Activated naive CD8-positive, alpha-beta T cell treated with anti-CD3 and anti-CD28 coated beads, Interleukin-2, amount 10 ng/mL, durations not matched to agents 7 days and 5 days (primary cell): ENCODE measurements at places on chromosomes 1 and 21. TPM values are rescaled to one million over a fixed set of nuclear protein-coding genes. Genes with fewer than 3 reads are reported as not detected.

- no peak for DNase-seq
Measured at GRCh38 chr1:243213045-243213787, 41.9 kb downstream of the CEP170 start.

DNA sequence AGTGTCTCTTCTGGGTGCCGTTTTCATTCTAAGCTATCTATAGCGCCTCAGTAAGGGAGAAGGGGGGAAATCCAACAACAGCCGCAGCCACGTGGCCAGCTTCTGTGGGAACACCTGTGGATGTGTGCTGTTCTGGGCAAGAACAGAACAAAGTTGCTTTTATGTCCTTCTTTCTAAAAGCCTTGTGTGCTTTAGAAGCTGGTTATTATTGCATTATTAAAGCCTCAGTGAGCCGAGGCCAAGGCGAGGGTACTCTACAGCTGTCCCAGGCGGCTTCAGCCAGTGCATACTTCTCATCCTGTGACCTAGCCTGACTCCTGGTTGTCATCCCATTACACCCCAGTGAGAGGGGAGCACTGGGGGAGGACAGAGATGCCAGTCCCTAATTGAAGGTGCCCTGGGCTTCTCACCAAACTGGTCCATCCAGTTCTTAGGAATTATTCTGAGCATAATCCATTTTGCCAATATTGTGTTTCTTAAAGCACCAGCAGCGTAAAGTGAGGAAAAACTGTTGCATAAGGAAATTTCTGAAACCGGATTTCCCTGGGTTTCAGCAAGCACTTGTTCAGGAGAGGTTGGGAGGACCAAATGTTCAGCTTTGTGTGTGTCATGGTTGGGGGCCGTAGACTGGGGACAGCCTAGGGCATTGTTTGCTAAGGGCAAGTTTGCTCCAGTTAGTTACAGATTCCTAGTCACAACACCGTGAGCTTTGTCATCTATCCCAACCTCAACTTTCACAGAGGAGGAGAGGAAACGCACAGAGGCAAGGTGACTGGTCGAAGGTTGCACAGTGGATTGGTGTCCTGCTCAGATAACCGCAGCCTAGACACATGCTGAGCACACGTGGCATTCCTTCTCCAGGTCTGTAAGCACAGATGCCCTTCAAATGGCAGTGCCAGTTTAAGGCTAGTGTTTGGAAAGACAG, 61.0 kb upstream of the ATP1A1 start:
- DNase-seq: no peak

GRCh38 chr1:226411619-226412018, 3.7 kb upstream of the PARP1 start:
- no peak for DNase-seq

DNA sequence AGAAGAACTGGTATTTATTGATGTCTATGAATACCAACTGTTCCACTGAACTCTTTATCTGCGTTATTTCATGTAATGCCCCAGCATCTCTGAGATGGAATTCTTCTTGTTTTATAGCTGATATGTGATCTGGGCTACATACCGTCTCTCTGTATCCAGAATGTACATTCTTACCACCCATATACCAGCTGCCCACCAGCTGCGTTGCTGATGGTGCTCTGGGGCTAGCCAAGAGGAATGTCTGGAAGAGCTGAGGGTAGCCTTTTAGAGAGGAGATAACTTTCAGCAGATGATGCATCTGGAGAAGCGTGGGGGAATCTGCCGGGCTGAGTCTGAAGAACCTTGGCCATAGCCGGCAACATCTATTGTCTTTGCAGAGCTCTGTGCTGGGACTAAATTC, 137.5 kb downstream of the RYR2 start:
- DNase-seq: no peak

DNA sequence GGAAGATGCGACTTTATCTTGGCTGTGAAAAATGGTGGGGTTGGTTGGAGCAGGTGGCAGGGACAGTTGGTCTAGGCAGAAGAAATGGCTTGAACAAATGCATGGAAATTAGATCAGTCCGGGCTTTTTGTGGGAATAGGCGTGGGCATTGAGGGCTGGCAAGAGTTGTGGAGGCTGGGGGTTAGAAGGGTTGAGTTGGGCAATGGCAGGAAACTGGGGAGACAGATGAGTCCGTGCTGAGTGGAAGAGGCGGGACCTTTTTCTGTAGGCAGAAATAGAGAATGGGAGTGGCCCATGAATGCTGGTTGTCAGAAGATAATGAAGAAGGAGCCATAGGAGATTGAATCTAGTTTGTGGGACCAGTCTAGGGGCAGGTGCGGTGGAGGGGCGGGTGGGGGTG, 6.9 kb downstream of the PDPN start:
- no peak for DNase-seq

GRCh38 chr1:31949862-31950261, 11.7 kb upstream of the PTP4A2 start:
- DNase-seq: no peak

DNA sequence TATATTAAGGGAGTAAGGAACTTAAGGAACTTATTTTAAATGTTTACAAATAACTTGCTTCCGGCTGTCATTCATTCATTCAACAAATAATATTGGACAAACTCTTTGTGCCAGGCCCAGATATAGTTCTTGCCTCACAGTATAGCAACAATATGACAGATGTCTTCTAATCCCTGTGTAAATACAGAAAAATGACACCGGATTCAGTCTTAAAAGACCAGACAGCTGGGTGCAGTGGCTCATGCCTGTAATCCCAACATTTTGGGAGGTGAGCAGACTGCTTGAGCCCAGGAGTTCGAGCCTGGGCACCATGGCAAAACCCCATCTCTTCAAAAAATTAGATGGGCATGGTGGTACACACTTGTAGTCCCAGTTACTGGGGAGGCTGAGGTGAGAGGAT, 23.7 kb downstream of the EIF2B3 start:
- no peak for DNase-seq

DNA sequence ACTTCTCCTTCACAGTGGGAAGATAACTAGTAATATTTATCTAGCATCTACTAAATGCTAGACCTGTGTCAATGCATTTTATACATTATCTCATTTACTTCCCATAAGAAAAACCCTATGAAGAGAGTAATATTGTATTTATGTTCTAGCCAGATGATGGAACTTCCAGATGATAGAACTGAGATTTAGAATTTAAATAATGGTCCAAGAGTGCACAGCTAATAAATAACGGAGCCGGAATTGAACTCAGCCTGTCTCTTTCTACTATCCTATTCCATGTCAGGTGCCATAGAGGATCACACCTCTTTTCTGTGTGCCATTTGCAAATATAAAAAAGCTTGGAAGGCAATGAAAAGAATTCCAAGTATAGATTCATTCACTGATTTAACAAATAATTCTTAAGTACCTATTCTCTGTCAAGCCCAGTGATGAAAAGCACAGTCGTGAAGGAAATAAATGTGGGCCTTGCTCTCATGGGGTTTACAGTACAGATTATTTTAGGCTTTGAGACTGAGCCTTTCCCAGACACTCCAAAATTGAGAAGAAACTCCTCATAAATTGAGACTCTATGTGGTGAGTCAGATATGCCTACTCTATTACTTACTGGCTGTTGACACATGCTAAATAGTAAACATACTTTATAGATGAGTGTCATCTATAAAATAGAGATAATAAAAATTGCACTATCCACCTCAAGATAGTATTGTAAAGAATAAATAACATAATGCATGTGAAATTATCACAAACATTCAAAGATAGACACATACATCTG, 378.0 kb upstream of the PRMT6 start:
- DNase-seq: no peak

DNA sequence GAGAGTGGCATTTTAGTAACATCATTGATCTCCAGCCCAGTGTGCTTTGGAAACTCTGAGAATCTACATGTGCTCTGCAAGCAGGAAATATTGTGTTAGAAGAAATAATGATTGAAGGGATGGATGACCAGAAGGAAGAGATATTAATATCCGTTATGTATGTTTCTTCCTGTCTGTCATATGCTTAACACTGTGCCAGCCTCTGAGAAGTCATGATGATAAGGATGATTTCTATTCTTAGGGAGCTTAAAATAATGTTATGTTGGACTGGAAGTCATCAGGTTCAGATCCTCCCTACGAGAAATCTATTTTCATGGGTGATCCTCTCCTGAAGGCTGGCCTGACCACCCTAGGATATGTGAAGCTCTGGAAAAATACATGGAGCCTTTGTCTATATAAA, 192.4 kb upstream of the GORAB start:
- no peak for DNase-seq

DNA sequence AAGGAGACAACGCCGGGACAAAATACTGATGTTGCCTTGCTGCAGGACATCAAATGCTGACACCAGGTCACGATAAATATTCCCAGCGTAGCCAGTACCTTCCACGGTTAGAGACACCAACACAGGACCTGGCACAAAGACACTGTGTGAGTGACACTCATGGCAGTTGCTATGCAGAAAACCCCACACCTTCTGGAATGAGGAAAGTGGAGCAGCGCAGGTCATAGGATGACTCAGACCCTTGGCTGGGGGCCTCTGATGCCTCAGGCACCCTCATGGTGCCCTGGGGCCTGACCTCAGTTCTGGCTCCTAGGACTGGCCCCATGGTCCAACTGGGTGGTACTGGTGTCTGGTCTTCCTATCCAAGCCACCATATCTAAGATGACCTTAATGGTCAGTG, 7.0 kb downstream of the DCST2 start:
- no peak for DNase-seq

DNA sequence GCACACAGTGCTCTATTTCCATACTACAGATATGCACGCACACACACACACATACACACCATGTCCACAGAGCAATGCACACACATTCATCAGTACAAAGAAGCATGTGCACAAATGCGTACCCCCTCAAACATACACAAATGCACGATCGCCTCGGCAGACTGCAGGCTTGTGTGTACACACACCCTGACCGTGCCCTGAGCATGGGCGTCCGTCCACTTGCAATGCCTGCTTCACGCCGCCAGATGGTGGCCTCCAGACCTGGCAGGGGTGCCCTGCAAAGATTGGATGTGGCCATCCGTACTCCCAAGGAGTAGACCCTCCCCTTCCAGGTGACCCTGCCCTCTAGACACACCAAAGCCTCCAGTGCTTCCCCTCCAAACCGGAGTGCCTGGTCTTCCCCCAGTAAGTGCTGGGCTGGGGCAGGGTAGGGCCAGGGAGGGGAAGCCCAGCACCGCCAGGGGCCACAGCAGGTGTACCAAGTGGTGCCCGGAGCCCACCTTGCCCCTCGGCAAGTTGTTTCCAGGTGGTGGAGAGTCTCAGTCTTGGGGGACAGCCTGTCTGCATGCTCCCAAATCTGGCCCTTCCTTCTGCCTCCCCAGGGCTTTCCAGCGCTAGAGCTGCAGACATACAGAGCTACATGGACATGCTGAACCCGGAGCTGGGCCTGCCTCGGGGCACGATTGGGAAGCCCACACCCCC, 20.6 kb downstream of the ESPN start:
- no peak for DNase-seq

GRCh38 chr1:6298940-6299465, 38.1 kb upstream of the GPR153 start:
- DNase-seq: no peak

DNA sequence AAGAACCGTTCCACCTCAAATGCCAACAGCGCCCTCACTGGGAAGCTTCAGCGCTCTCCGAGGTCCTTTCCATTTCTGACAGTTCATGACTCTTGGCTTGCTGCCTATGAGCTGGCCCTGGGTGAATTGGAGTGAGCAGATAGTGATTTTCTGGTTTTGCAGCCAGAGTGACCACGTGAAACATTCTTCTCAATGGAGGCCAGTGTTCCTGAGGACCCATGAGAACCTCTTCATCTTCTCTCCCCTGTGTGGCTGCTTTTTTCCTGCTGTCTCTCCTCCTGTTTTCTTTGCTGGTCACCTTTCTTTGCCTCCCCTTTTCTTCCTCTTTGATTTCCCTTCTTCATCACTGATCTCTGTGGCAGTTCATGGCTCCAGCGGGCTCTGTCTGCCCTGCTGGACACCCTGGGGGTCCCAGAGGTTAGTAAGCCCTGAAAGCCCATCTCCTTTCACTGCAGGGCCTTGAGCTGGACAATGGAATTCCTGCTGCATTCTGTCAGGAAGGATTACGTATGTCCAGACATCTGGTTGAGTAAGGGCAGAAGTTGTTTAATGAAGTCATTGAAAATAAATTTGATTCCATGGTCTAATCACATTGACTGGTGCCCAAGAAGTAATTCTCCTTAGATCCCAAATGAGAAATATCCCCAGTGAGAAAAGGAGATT, 29.9 kb downstream of the VASH2 start:
- DNase-seq: no peak

DNA sequence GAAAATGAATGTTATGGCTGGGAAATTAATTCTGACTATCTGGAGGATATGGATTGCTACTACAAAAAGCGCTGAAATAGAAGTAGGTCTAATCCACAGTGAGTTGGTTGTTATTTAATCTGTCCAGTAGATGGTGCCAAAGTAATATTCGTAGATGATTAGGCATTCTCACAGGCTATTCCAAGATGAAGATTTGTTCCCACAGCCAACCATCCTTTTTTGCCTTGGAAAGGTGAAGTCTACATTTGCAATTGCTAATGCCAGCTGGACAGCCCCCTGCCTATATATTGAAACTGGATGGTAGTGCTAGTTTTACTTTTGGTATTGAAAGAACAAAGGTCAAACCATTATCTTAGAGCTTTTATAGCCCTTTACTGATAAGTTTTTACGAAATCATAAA, 43.8 kb downstream of the RBM11 start:
- no peak for DNase-seq

- DNase-seq: no peak
Measured at GRCh38 chr1:39761557-39762260, 9.4 kb downstream of the OXCT2 start.

DNA sequence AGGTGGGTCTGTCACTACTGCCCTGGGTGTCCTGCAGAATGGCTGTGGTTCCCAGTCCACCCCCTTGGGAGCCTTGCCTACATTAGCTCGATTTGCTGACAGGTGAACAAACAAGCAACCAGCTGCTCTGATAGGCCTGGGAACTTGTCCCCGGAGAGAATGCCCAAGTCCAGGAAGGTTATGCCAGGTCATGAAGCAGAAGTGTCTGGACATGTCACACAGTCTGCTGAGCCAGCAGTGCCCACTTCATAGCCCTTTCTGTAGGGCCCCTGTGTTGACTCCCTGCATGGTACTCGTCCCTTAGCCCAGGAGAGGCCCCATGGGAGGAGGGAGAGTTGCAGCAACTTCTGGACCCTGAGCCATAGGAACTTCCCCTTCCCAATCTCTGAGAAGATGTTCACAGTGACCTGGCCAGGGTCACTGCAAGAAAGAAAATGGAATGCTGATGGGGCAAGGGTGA, 31.0 kb downstream of the UCK2 start:
- DNase-seq: no peak

DNA sequence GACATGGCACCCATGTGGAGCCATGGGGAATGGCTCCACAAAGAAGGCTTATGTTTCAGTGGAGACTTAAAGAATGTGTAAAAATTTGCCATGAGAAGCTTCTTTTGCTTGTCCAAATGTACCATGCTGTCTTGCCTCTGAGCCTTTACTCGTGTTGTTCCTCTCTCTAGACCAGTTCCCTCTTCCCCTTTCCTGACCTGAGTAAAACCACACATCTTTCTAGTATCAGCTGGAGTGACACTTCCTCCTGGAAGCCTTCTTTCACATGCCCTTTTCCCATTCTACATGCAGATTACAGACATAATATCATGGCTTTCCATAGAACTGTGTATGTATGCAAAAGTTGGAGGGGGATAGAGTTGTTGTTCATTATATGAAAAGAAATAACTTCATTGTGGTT, 13.6 kb upstream of the GPX7 start:
- DNase-seq: no peak

Gene OPRD1
- not detected for total RNA-seq

Gene BTBD8
- 2.6 TPM for total RNA-seq

Gene BEND5
- 12.0 TPM for total RNA-seq

Gene DAP3
- 119 TPM for total RNA-seq

Gene TTC39A
- not detected for total RNA-seq

Gene ATAD3C
- total RNA-seq: 1.0 TPM

Gene TINAGL1
- not detected for total RNA-seq

Gene CYP4A22
- not detected for total RNA-seq

Gene PLPPR4
- not detected for total RNA-seq

Gene VWA5B1
- not detected for total RNA-seq
